T follicular helper cell (primary cell): ENCODE measurements at places on chromosomes 13 and 19.

DNA sequence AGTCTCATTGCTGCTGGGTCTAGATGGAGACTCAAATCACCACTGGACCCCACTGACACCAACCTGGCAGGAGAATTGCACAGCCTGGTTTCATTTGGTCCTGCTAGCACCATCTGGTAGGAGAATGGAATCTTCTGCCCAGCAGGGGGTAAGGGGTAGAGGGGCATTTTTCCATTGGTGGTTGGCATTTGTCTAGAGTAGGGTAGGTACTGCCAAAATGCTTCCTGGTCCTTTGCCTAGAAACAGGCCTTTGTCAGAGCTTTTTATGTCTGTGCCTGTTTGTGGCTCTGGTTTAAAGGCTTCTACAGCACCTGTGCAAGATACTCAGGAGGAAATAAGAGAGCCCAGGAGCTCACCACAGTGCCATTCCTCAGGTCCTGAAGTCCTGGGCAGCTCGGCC lies 121.3 kb downstream of the KCTD12 start:
- DNase-seq = no peak

GRCh38 chr19:5337708-5338655 lies 2.6 kb downstream of the PTPRS start:
- DNase-seq = no peak

GRCh38 chr19:12133069-12133468 lies 7.1 kb downstream of the ZNF20 start:
- no peak for DNase-seq

- DNase-seq = no peak
Measured at GRCh38 chr13:26721251-26722121, 39.1 kb downstream of the GPR12 start.

DNA sequence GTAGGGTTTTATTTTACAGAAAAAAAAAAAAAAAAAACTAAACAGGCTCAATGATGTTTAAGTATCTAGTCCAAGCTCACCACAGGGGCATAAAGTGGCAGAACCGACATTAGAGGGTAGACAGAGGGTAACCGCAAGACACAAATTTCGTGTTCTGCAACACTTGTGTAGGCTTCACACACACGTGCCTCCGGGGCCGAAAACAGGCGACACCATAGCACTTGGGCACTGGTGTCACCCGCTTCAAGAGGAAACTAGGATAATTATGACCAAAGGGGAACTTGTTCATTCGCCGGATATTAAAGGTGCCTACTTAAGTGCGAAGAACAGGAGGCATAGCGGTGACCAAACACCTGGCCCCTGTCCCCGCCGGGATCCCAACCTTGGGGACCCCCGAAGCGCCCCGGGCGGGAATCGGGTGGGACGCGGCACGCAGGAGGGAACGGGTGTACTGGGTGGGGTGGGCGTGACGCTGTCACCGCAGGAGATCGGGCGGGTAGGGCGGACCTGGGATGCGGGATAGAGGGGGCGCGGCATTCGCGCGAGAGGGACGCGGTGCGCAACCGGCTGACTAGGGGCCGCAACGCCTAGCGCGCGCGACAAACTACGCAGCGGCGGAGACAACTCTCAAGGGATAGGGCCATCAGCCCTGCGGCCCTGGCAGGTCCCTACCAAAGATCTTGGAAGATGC lies 558 bp downstream of the MZT1 start:
- peak; percentile 16 for DNase-seq

DNA sequence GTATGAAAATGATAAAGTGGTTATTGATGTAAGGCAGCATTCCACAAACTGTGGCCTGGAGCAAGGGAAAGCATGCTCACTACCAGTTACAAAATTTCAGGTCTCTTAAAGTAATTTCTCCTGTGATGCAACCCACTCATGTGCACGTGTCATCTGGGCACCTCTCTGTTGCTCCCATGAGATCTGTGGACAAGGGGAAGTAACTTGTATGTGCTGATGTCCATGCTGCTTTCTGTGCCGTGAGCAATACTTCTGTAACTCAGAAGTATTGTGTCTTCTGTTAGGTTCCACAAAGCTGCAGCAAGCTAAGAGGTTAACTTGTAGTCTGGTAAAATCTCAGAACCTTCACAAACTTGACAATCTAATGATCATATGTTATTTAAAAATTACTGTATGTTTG lies 930.0 kb upstream of the SLITRK6 start:
- no peak for DNase-seq

- peak; percentile 52 for DNase-seq
Measured at GRCh38 chr19:41886761-41887710, 4.1 kb downstream of the ARHGEF1 start.

GRCh38 chr13:40186041-40186440 lies 480.4 kb downstream of the FOXO1 start:
- no peak for DNase-seq

DNA sequence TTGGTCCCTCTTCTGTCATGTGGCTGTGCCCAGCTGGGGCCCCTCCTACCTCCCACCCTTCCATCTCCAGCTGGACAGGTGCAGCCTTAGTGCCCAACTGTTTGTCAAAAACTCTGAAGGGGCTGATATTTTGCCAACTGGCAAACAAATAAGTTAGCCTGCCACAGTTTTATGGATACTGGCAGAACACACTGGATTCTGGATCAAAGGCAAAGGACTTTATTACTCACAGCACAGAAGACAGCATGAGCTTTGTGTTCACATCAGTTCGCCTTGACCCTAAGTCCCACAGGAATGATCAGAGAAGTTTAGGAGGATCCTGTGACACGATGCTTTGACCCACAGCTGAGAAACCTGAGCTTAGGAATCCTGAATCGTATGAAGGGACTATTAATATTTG lies 16.4 kb downstream of the KLK2 start:
- no peak for DNase-seq

GRCh38 chr19:2767688-2768087 lies 15.4 kb downstream of the SGTA start:
- no peak for DNase-seq

GRCh38 chr19:56350416-56351045 lies 35.9 kb upstream of the ZSCAN5A start:
- peak; percentile 26 for DNase-seq

- DNase-seq = no peak
Measured at GRCh38 chr19:35708391-35708790, 4.0 kb downstream of the ZBTB32 start.

- no peak for DNase-seq
Measured at GRCh38 chr19:46463516-46463915, 7.8 kb downstream of the PNMA8A start.
